ENCODE measurements at places on chromosomes 4 and X.

GRCh38 chrX:150680974-150681373 is 12.2 kb upstream of the MTMR1 start:
- no peak for DNase-seq

GRCh38 chr4:21522296-21522695 is 426.3 kb downstream of the KCNIP4 start:
- DNase-seq = no peak

- no peak for DNase-seq
Observed at GRCh38 chr4:92334716-92335350, 31.1 kb downstream of the GRID2 start.

DNA sequence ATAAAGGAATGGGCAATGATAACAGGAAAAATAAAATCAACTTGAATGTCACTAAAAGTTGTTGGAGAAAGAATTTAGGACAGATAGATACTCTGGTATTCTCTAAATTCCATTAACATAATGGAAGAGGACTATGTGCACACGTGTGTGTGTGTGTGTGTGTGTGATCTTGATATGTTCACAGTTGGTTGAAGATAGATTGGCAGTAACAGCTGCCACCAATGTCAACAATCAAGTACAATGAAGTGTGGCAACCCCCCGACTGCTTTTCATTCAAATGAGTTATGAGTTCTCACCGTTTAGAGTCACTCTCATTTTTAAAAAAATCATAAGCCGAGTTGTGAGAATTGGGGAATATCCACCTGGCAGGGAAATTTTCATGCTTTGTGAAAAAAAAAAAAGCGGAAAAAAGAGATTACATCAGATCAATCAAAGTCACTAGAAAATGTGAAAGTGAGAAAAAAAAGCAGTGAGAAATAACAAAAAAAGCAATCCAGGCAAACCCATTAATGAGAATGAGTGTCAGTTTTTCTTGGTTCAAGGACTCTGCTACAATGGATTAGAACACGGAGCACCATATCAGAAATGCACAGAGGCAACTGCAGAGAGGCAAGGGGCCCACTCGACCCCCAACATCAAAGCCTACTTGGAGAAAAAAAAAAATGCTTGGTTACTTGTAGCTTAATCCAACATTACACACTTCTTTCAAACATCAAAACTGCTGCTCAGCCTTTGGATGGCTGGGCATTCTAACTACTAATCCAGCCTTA is 414.9 kb upstream of the PITX2 start:
- no peak for DNase-seq
